Activated gamma-delta T cell (primary cell): ENCODE measurements at places on chromosomes 6 and 20.

- DNase-seq, result no peak
These were observed 50.5 kb downstream of the SCAND1 start for GRCh38 chr20:35903843-35904242.

DNA sequence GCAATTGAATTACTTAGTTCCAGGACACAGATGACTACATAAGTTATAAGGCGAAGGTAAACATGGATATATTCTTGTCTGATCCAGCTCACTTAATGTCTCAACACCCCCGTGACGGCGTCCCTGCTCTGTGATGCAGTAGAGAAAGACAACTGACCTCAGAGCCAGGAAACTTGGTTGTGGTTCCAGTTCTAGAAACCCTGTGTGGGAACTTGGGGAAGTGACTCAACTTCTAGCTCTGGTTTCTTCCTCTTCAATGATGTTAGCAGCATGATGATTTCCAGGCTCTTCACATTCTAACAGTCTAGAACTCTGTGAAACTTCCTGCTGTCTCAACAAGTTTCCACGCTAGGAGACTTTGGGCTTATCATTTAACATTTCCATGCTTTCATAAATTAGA lies 18.4 kb downstream of the LAMA4 start:
- no peak for DNase-seq

GRCh38 chr20:41232973-41233926 lies 84.3 kb downstream of the ZHX3 start:
- no peak for DNase-seq

DNA sequence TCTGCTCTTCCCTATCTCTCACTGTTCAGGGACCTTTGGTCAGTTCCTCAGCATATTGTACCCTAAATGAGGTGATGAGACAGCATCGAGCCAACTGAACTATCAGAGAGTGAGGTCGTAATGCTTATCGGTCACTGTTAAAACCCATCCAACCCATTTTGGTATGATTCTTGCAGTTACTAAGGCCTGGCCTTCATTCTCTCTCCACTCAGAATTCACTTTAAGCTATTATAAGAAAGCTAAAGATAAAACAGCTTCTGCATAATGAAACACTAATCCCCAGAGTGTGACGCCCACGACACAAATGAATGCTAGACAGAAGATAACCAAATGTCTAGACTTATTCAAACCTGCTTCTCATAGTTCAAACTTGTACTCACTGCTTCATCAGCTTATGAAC lies 175.8 kb downstream of the GMPR start:
- no peak for DNase-seq

DNA sequence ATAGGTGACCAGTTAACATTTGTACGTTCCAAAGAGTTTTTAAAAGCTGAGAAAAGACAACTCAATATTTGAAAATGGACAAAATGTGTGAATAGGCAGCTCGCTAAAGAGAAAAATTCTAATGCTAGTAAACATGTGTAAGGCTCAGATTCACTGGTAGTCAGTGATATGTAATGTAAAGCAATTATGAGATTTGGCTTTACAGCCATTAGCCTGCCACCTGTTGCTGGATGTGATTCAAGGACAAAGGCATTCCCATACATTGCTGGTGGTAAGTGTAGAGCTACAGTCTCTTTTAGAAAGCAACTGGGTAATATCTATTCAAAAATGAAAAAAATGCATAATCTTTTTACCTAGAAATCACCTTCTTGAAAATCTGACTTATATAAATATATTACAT lies 114.3 kb downstream of the COL19A1 start:
- no peak for DNase-seq
